Stimulated activated naive CD4-positive, alpha-beta T cell (primary cell): ENCODE measurements at places on chromosomes 5 and 9.

DNA sequence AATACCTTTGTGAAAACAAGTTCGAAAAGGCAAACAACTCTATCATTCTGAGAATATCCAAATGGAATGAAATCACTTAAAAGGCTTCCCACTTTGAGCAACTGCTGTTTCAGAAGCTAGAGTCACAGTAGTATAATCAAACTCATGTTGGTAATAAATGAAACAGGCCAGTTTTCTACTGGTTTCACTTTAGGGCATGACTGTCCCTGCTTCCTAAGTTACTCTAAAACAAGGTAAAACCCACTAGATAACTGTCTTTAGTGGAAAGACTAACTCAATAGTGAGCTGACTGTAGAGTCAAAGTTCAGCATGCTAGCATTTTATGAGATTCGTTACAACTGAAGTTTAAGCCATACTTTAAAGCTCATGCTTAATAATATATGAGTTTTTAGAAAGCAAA, 6.0 kb downstream of the CDC26 start:
- DNase-seq = no peak

GRCh38 chr5:75048457-75048953, 3.9 kb downstream of the GCNT4 start:
- no peak for DNase-seq

DNA sequence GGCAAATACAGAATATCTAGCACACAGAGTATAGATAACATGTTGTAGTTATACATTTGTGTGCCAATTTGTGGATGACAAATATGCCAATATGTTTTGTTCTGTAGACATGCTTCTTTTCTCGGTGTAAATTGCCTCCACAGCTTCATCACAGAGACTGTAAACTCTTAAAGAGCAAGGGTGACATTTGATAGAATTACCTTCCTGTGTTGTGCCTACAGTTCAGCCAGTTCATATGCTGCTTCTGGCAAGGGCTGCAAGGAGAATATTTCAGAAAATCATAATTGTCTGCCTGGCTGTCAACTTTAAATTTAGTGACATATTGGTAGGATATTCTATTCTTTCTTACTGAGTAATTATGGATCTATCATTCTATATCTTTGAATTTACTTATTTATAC, 155.1 kb downstream of the MAT2B start:
- no peak for DNase-seq

DNA sequence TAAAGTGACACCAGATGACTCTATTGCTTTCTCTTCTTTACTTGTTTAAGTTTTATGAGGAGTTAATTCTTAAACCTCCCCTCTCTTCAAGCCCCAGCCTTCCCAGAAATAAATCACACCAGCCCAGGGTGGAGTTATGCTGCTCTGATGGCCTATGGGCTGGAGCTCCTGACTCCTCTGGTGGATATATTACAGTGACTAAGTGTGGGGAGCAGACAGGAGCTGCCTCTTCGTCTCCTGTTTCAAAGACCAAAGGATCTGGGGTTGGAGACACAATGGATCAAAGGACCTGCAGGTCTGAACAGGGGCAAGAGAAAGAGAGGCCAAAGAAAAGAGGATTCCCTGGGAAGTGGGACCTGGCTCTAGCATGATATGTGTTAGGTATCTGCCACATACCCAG, 312.0 kb upstream of the MSX2 start:
- no peak for DNase-seq

GRCh38 chr5:149510136-149510535, 41.1 kb downstream of the CSNK1A1 start:
- no peak for DNase-seq

- no peak for DNase-seq
These were observed 27.6 kb downstream of the TLX3 start for GRCh38 chr5:171336521-171337209.

GRCh38 chr5:117594166-117594565, 1019.5 kb upstream of the SEMA6A start:
- DNase-seq = no peak

- DNase-seq = no peak
These were observed 66.6 kb downstream of the NTRK2 start for GRCh38 chr9:84736081-84736480.

- DNase-seq = peak; percentile 70
These were observed 40.2 kb downstream of the NAIF1 start for GRCh38 chr9:128026773-128027541.

DNA sequence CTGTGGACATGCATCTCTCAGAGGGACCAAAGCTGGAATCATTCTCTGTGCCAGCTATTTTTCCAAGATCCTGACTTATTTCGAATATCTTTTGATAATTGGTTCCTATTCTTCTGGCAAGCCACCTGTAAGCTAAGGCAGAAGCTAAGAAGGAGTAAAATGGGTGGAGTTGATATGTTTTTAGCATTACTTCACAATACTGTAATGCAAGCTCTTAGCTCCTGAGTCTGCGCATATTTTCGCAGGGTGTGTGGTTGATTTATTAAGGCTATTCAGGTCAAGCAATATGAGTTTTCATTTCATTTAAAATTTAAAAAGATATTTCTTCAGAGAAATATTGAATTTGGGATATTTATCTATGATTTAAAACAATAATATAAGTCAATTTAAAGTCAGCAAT, 158.5 kb upstream of the ADAMTS16 start:
- DNase-seq = no peak

GRCh38 chr5:146751781-146752401, 126.7 kb downstream of the PPP2R2B start:
- peak; percentile 65 for DNase-seq

DNA sequence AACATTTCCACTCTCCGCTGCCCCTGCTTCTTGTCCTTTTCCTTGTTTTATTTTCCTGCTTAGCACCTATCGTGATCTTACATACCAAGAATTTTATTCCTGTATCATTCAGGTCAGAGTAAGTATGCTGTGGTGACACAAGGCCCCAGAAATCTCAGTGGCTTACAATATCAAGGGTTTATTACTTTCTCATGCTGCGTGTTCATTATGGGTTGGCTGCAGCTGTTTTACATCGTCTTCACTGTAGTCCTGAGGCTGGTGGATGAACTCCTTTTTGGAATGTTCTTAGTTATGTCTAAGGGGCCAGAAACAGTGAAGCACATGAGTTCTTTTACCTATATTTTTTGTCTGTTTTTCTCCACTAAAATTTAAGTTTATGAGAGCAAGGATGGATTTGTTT, 51.2 kb downstream of the FCHO2 start:
- no peak for DNase-seq
